ENCODE measurements at places on chromosomes 5 and 9.

DNA sequence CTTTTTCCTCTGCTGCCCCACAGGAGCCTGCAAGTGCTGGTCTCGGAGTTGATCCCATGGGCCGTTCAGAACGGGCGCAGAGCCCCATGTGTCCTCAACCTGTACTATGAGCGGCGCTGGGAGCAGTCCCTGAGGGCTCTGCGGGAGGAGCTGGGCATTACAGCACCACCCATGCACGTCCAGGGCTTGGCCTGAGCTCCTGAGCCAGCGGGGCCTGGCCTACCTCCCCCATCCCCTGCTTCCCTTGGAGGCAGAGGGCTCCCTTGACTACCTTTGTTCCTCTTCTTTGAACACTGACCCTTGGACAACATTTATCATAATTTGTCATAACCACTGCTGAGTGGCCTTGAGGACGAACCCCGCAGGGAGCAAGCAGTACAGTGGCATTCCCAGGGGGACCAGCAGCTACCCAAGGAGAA is 6.9 kb upstream of the SLC27A4 start:
- DNase-seq: no peak

- DNase-seq: no peak
Measured at GRCh38 chr9:4207881-4208615, 91.8 kb downstream of the GLIS3 start.

DNA sequence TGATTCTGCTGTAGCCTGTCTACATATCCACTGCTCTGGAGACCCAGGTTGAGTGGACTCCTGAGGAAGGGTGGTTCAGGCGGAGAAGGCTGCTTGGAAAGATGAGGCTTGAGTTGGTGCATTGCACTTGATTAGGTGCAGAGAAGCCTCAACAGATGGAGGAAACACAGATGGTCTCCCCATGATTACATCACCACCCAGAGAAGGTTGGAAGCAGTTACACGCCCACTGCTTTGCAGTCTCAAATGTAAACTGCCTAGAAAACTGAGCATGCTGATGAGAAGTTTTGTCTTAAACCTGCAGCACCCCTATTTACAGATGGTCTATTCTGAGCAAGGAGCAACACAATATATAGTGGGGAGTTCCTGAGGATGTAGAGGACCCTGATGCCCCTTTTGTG is 266.6 kb downstream of the PIK3R1 start:
- no peak for DNase-seq

DNA sequence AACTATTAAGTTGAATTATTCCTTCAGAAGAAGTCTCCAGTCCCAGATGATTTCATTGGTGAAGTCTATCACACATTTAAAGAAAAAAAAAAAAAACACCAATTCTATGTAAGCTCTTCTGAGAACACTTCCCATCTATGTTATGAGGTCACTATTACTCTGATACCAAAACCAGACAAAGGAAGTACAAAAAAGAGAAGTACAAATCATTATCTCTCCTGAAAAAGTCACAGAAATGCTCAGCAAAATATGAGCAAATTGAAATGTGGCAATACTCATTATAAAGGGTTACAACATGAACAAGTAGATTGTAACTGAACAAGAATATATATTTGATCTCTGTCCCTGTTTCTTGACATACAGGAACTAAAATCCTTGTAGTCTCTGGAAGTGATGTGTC is 280.4 kb downstream of the TLE1 start:
- no peak for DNase-seq

GRCh38 chr5:93675460-93676450 is 65.6 kb downstream of the POU5F2 start:
- no peak for DNase-seq

GRCh38 chr9:136537896-136538598 is 7.8 kb downstream of the NOTCH1 start:
- no peak for DNase-seq

DNA sequence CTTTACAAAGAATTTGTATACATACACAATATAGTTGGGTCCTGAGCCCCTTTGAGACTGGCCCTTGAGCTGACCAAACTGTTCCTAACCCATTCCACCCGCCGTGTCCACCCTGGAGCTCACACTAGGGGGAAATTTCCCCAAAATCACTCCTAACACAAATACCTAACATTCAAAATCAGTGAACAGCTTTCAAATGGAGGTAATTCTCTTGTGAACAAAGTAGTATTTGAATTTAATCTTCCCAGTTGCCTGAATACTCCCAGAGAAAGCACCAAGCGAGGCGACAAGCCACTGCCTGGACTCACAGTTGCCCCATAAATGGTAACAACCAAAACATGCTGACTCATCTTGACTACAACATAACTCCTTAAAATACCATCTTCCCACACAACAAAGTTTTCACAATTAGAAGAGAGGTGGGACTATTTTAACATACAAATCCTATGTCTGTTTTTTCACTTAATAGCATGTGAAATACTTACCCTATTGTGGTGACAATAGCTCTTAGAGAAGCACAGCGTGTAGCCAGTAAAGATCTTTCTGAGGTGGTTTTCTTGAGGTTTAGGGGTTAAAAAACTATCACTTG is 31.7 kb upstream of the SCAMP1 start:
- DNase-seq: no peak

DNA sequence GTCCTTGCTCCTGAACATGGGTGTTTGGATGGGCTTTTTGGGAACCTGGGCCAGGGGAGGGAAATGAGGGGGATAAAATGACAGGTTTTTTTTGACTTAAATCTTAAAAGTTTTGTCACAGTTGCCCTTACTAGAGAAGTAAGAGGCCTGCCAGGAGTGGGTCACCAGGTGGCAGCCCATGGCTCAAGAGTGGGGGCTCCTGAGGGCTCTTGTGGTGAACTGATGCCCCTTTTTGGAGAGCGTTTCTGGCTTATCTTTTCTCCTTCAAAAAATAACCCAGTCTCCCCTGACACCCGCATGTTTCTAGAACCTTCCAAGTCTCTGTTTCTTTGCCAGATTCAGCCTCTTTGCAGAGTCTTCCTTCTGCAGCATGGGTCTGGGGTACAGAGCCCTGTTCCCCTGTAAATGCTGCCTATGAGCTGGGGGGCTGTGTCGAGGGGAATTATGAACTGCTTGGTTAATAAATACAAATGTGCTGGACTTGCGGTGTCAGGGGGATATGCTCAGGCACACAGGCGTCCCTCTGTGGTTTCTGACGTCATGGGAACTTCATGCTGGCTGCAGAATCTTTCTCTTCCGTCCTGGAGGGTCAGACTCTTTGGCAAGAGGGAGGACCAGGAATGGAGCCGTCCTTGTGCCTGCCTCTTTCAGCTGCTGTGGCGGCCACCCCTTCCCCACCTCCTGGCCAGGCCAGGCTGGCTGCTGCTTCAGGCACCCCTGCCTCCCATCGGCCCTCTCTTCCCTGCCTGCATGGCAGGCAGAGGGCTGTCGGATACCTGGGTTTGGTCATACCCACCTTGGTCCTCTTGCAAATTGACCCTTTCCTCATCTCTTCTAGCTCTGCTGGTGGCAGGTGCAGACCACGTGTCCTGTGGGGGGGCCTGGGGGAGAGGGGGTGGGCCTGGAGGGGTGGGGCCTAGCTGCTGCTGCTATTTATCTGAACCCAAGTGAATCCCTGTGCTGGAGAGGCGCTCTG is 30.1 kb downstream of the PTPA start:
- no peak for DNase-seq

GRCh38 chr5:123719004-123719403 is 207.0 kb downstream of the CSNK1G3 start:
- DNase-seq: peak; percentile 11

GRCh38 chr5:31993165-31993961 is 180.8 kb downstream of the GOLPH3 start:
- DNase-seq: no peak

DNA sequence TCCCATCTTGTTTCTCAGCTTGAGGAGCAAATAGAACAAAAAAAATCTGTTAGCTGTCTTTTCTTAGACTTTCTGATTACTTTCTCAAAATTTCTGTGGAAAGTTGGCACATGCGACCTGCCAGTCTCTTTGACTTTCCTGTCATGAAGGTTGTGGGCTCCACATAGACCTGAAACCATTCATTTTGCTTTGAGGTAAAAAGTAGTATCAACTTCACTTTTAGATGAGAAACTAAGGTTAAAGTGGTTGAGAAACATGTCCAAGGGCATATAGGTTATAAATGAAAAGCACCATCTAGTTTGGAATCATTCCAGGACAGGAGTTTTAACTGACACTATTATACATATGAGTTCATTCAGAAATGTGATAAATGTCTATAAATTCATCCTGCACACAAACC is 42.7 kb downstream of the ST8SIA4 start:
- no peak for DNase-seq

DNA sequence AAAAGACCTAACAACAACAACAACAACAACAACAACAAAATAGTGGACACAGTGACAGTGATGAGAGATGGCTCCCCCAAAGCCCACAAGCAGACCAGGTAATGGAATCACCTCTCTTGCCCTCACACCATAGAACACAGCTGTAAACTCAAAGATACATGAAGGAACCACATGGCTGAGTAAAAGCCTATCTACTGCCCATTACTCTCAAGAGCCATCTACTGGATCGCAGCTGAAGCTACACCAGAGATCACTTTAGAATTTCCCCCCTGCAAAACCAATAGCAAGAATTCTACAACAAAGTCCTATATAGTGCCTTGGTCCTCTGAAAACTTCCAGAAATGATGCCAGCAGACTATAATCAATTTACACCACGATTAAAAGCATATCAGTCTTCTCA is 1537.6 kb upstream of the CDH9 start:
- DNase-seq: peak; percentile 66

- DNase-seq: no peak
Measured at GRCh38 chr5:32071351-32071944, 102.7 kb downstream of the GOLPH3 start.

- DNase-seq: no peak
Measured at GRCh38 chr5:170219615-170220014, 13.2 kb upstream of the C5orf58 start.

GRCh38 chr5:149381261-149381985 is 2.3 kb upstream of the IL17B start:
- DNase-seq: no peak

GRCh38 chr9:73613092-73613701 is 461.5 kb downstream of the ANXA1 start:
- no peak for DNase-seq

DNA sequence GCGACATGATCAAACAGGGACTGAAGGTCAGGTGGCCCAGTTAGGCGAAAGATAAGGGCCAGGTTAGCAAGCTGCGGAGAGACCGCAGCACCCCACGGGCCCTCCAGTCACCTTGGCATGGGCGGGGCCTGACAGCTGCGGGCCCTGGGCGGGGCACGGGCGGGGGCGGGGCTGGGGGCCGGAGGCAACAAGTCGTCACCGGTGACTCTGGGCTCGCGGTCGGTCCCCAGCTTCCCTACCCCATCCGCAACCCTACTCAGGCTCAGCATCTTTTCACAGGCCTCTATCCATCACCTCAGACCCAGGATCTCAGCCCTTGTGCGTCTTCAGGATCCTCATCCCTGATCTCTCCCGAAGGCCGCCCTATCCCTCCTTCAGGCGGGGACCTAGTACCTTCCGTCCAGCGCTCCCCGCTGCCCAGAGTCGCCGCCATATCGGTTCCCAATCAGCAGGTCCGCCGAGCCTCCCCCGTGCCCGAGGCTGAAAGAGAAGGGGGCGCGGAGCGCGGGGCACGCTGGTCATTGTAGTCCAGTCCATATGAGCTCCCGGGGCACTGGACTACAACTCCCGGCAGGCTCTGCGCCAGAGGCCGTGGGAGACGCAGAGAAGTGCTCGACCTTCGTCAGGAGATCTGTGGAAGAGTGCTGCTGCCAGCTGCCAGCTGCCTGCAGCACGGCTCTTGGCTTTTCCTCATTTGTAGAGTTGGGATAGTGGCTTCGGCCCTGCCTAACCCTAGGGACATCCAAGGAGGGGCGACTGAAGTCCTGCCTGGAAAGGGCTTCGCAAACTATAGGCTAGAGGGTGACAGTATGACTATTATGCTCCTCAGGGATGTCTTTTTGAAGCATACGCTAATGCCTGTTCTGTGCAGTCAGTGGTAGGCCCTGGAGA is at the start of gene DNAJC18:
DNAJC18 (minus strand) TSS at position 513 of the 891 bp plus-strand sequence; CDS start at position 433, 80 bp downstream.
- peak; percentile 97 for DNase-seq

- DNase-seq: peak; percentile 75
Measured at GRCh38 chr5:134555890-134556311, 30.4 kb downstream of the JADE2 start.

DNA sequence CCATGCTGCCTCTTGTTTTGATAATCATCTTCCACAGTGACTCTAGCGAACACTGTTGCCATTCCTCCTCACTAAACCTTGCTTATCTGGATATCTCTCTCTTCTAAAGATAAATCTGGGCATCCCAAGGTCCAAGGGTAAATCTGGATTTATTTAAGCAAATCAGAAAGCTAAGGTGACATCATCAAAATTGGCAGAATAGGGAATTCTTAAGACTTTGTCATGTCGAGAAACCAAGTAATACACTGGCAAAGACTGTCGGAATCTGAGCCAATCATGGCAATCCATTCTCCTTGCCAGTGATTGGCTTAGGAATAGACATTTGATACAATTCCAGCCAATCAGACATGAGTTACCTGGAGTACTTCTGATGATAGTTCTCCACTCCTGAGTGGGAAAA is 362.7 kb upstream of the PTGER4 start:
- DNase-seq: no peak

- no peak for DNase-seq
Measured at GRCh38 chr9:16202914-16203728, 650.3 kb downstream of the CCDC171 start.

GRCh38 chr5:157819502-157820115 is 39.3 kb downstream of the CLINT1 start:
- no peak for DNase-seq

DNA sequence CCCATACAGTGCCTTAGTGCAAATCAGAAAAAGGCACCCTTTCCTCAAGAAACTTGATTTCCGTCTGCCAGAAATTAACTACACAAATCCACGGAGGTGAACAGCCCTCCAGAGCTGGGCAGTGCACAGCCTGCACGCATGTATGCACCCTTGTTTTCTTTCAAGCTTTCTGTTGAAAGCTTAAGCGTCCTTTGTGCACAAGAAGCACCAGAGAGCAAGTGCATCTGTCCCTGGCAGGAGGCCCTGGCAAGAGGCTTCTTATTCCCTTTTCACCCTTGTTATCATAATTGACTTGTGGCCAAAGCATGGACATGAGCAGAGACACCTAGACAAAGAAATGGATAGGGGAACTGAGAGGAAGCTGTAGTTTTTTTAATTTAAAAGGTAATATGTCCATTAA is 47.4 kb upstream of the ATG10 start:
- DNase-seq: no peak

DNA sequence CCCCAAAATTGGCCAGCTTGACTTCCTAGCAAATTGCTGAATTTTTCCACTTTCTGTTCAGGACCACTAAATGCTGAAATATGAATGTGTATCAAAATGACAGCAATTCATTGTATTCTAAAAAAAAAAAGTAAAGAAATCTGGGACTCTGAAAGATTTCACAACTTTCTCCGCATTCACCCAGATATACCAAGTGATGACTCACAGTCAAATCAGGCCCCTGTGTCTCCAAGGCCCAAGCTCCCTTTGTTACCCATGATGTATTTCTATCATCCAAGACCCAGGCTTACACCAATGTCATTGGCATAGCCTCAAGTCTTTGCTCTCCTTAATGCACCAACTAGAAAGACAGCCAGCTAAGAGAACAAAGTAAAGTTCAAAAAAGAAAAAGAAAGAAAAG is 493.9 kb downstream of the NTRK2 start:
- DNase-seq: no peak

Data from GM23338 (cell line).